ENCODE measurements at places on chromosomes 13 and 19. TPM values are rescaled to one million over a fixed set of nuclear protein-coding genes. Genes with fewer than 3 reads are reported as not detected.

The RYR1 gene
- 16.5 TPM for total RNA-seq

The PPM1N gene
- not detected for total RNA-seq

The FGF21 gene
- total RNA-seq = not detected

The BST2 gene
- 73.2 TPM for total RNA-seq

The KLK11 gene
- total RNA-seq = not detected

The PTPRH gene
- 2.9 TPM for total RNA-seq

The PEG3 gene
- 9.6 TPM for total RNA-seq

The LGALS14 gene
- total RNA-seq = not detected

The MBD3L3 gene
- not detected for total RNA-seq

The ZNF837 gene
- 1.3 TPM for total RNA-seq

The ZNF71 gene
- 9.0 TPM for total RNA-seq

The DACT3 gene
- 7.1 TPM for total RNA-seq

The PSG11 gene
- not detected for total RNA-seq

The MAMSTR gene
- total RNA-seq = 2.7 TPM

The PRODH2 gene
- not detected for total RNA-seq

The FAM216B gene
- total RNA-seq = not detected

The LILRB3 gene
- total RNA-seq = 4.4 TPM
